ENCODE measurements at places on chromosomes 5 and 9. TPM values are rescaled to one million over a fixed set of nuclear protein-coding genes. Genes with fewer than 3 reads are reported as not detected.

- H3K27me3 ChIP-seq = no peaks in the 10 kb centered on the region
- H3K4me1 ChIP-seq = no peaks in the 10 kb centered on the region
- H3K36me3 ChIP-seq = no peaks in the 10 kb centered on the region
- DNase-seq = no peak
- H3K4me3 ChIP-seq = no peak overlapping the region
Measured at GRCh38 chr5:38615981-38616451, 59.6 kb upstream of the LIFR start.

DNA sequence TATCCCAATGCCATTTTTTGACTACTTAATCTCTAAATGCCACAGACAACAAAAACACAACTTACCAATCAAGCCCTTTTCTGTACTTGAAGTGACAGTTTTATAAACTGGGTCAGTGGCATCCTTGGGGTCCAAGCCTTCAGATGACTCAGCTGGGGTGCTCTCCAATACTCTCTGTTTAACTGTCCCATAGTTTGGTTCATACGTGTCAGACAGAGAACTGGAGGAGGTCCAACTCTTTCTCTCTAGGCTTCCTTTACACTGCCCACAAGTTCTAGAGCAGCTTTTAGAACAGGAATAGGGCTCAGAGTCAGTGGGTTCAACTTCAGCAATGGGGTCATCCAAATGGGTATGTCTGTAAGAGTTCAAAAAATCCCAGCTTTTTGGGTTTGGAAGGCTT lies 166.9 kb downstream of the CDC42SE2 start:
- DNase-seq = no peak
- peaks cover 93% of the 10 kb centered on the region for H3K36me3 ChIP-seq
- H3K4me3 ChIP-seq = no peak overlapping the region
- H3K27ac ChIP-seq = no peak overlapping the region

DNA sequence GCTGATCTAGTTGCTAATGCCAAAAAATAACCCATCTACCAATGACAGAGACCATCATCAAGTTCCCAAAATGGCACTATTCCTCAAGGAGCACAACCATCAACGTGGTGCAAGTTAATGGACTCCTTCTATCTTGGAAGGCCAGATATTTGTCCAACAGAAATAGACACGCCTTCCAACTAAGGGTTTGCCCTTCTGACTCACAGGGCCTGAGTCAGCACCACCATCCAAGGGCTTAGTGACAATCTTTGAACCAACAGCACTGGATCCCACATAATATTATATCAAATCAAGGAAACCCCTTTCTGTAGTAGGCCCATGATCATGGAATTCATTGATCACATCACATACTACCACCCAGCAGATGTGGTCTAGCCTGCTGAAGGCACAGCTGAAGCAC lies 84.3 kb downstream of the MED27 start:
- no peak for DNase-seq
- no peaks in the 10 kb centered on the region for H3K4me1 ChIP-seq
- H3K27me3 ChIP-seq = no peaks in the 10 kb centered on the region
- H3K4me3 ChIP-seq = no peak overlapping the region
- no peak overlapping the region for H3K27ac ChIP-seq

Gene CORO2A
- 9.1 TPM for total RNA-seq

Gene C9orf78
- 87.8 TPM for total RNA-seq

Data from T-cell (primary cell).